ENCODE measurements at places on chromosomes 3 and 15.

- no peak for DNase-seq
Observed at GRCh38 chr3:43031889-43032545, 52.9 kb downstream of the GASK1A start.

DNA sequence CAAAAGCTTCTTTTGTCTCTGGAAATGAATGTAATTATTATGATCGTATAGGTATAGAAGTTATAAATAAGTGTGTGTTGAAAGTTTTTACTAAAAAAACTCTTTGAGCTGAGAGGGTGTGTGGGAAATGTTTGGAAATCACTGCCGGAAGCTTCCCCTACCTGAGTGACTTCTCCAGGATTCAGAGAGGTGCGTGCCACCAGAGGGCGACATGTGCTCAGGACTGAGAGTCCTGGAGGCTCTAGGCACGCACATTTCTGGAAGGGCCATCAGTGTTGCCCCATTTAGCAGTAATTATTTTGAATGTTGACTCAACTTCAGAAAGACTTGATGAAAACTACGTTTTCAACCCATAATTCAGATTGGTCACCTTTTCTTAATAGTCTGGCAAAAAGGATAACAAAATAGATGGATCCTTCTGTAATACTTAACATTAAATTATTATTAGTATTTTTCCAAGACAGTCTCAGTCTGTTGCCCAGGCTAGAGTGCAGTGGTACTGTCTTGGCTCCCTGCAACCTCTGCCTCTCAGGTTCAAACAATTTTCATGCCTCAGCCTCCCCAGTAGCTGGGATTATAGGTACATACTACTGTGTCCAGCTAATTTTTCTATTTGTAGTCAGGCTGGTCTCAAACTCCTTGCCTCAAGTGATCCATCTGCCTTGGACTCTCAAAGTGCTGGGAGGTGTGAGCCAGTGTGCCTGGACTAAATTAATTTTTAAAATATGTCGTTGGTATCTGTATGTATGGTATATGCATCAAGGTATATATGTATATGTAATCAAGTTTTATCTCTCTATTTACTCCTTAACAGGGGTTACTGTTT is 34.5 kb downstream of the GPR171 start:
- DNase-seq: peak; percentile 51

- no peak for DNase-seq
Observed at GRCh38 chr3:197178998-197179397, 119.4 kb downstream of the DLG1 start.

DNA sequence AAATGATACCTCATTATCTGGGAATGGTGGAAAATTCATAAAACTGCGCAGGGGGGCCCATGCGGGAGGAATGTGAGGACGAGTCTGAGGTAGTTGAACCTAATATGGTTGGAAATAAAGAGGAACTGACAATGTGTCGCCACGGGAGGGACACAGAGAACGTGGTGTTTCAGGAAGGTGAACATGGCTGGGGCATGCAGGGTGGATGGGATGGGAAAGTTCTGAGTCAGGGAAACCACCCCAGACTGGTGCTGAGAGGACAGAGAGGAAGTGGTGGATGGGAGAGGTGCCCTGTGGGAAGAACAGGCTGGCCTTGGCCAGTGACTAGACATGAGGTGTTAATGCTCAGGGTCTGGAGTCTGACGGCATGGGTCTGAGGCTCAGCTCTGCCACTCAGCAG is 137.1 kb upstream of the WNT5A start:
- no peak for DNase-seq

- no peak for DNase-seq
Observed at GRCh38 chr3:65523878-65524277, 514.8 kb downstream of the MAGI1 start.

- DNase-seq: no peak
Observed at GRCh38 chr3:70137366-70137765, 137.8 kb downstream of the SAMMSON start.

- DNase-seq: peak; percentile 93
Observed at GRCh38 chr3:194300382-194300758, 50.8 kb downstream of the CPN2 start.

DNA sequence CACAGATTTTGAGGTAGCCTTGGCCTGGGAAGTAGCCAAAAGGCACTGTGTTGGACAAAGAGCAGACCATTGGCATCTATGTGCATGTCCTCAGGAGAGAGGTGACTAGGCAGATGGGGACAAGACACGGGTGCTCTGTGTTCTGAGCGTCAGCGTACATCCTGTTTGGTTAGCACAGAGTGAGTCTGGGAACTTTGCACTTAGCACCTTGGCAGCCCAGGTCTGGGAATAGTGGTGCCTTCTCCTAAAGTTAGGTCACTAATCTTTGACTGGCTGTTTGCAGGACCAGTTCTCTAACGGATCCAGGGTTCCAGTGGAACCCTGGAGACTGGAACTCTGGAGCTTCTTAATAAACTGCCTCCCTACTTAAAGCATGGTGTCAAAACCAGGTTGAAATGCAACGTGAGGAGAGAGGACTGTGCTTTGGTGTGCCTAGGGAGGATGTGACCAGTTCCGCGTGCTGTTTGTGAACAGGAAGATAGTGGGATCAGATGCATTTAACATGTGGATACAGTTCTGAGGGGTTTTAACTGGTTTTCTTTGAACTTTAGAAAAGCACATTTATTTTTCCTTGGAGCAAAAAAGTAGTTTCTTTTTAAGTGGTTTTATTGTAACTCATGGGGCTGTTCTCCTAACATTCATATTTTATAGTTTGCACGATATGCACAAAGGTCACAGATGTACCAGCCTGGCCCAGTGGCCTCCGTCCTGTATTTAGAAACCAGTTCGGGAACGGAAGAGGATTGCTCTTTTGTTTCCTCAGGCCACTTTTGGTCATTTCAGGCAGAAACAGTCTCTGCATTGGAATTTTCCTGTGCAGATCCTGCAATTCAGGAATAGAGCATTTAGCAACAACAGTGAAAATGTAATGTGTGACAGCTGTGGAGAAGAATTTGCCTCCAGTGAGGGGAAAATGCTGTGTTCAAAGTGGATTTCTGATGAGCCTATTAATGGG is 48.8 kb downstream of the ABHD2 start:
- DNase-seq: no peak
